HuH-7.5 (cell line): ENCODE measurements at places on chromosomes 1 and 21.

- DNase-seq = peak; percentile 24
Observed at GRCh38 chr21:31659286-31659535, 282 bp upstream of the SOD1 start.

- DNase-seq = peak; percentile 28
Observed at GRCh38 chr21:42433946-42434551, 30.3 kb downstream of the UBASH3A start.

DNA sequence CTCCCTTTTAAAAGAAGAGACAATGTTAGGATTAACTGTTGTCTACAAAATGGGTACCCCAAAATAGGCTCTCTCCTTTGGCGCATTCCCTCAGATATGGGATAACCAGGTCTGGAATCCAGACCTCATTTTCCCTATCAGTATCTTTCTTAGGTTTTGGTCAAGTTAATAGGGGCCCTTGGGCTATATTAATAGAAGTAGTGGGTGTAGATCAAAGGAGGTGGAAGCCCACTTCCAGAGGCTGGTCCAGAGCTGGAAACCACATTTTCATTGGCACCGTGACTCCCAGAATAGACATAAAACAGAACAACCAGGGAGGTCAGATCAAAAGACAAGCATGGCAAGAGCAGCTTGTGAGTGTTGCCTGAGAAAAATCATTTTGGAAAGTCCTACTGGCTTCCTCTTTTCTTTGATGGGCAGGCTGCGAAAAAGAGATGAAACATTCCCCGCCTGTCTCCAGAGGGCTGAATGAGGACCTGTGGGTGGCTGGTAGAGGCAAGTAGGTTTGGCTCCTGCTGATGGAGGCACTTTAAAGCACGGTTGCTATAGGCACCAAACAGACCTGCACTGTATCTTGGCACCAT is 25.8 kb upstream of the KIF21B start:
- no peak for DNase-seq

DNA sequence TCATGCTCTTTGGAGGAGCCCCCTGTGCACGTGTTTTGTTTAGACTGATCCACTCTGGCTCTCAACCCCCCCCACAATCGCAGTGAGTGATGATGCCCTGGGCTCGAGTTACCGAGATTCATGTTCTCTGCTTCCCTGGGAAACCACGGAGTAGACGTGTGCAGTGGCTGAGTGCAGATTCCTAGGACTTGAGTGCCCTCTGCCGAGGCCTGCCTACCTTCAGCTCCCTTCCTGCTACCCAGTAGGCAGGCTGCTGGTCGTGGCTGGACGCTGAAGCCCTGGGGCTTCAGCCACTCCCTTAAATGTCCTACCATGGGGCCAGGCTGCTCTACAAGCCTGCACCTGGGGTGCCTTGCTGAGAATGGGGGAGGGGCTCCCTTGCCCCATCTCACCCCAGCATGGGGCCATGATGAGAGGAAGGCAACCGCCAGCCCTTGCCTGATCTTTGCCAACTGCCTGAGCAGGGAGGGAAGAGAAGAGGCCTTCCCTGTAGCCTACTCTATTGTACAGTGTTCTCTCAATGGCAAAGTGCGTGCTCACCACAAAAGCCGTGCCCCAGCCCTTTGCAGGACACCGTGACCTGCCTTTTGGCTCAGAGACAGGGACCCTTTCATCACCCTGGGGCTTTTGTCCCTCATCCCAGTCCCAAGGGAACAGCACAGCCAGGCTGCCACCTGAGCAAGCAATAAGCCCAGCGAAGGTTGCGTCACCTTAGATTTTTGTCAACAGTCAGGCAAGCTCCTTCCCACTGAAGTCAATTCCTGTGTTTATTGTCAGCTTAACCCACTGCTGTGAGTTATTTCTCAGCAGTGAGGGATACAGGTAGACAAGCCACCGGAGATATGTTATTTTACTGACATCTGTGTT is 4.1 kb upstream of the GRIK3 start:
- DNase-seq = no peak

DNA sequence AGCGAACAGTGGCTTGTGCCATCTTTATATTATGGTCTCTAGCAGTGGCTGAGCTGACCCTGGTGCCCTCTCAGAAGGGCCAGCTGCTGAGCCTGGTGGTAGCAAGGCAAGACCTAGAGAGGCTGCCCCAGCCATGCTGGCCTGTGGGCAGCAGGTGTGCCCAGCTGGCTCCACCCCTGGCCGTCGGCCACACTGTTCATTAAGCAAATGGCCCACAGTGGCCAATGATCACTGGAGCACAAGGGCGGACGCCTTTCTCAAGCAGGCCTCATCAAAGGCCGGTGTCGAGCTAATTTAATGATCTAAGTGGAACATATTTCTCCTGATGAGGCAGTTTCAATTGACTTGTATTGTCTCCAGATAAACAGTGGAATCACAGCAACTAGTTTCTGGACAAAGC is 89.4 kb downstream of the GRIK3 start:
- DNase-seq = no peak

DNA sequence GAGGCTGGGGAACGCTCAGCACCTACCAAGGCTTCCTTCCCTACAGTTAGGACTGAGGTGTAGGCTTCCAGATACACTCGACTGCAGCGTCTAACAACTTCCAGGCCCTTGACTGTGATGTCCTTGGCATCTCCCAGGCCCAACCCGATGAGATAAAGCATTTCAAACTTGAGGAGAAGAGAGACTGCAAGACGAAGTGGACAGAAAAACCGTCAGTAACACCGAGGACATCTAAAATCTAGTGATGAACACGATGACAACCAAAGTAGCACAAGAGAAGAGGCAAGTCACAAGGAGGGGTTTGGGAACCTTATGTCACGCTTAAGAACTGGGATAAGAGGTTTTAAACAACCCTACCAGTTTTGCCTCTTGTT is 314 bp downstream of the DPH5 start:
- DNase-seq = no peak

DNA sequence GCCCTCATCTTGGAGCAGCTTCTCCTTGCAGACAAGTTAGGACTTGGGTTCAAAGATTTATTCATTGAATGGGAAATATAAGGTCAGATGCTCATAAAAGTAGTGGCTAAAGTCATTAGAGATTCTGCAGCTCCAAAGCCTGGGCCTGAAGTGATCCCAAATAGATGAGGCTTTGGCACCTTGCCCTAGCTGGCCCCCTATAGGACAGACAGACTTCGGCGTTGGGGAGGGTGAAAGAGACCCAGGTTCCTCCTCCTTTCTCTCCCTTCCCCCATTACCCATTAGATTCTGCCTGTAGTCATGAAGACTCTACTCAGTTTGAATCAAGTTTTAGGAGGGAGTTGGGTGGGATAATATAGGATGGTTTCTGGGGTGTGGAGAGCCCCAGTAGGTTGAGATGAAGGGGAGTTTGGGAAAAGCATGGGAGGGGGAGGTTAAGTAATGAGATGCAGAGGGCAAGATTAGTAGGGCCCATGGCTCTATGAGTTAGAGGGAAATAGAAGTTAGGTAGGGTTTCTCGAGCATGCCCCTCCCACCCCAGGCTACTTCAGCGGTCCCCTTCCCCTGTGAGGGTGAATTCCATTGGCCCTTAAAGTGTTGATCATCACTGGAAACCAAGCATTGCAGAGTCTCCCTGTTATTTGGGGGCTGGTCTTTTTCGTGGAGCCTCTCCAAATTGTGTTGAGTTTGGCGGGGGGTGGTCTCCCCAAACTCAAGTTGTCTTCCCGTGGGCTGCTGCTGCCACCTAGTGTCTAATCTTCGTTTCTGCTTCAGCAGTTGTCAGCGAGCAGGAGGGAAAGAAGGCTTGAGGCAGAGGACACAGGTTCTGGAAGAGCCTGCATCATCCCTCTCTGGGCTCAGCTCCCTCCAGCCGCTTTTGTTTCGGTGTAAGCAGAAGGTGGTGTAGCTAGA is 2.1 kb upstream of the AHDC1 start:
- peak; percentile 47 for DNase-seq

DNA sequence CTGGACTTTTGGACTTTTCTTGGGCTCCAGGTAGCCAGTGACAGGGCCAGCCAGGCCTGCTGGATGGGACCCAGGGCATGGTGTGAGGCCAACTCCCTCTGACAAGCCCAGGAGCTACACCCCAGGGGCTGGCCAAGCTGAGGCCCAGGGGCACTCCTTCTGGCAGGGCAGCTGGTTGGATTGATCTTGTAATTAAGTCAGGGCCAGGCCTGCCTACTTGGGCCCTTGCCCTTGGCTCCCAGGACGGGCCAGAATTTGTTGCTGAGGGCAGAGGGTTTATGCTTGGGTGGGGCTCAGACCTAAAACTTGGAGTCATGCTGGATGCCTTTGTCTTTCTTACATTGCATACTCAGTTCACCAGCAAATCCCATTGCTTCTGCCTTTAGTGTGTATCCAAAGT is 20.7 kb downstream of the KCNA2 start:
- no peak for DNase-seq

GRCh38 chr1:32349211-32349708 is 13.0 kb downstream of the FAM229A start:
- DNase-seq = no peak

DNA sequence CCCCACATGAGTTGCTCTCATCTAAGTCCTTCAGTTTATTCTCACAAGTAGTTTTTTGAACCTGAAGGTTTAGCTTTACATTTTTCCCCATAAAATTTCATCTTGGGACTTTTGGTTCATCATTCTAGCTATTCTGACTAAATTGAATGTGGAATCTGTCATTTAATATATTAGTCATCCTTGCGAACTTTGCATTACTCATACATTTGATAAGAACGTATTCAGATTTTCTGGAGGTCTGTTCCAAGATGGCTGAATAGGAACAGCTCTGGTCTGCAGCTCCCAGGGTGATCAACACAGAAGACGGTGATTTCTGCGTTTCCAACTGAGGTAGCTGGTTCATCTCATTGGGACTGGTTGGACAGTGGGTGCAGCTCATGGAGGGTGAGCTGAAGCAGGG is 59.8 kb upstream of the CSF1 start:
- DNase-seq = no peak

DNA sequence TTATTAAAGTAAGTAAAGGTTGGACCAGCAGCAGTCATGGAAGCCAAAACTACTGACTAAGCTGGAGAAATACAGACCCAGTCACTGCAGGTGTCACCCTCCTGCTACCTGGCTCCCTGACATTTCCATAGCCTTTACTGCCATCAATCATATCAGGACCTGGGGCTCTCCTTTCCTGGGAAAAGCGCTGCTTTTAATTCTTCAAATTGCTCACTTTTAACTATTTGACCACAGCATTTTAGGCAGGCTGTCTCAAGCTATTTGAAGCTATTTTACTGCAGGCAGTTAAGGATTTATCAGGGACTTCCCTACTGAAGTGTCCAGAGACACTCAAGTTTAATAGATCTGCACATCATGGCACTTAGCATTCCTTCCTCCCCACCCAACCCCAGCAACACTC is 4.1 kb downstream of the IVL start:
- no peak for DNase-seq

DNA sequence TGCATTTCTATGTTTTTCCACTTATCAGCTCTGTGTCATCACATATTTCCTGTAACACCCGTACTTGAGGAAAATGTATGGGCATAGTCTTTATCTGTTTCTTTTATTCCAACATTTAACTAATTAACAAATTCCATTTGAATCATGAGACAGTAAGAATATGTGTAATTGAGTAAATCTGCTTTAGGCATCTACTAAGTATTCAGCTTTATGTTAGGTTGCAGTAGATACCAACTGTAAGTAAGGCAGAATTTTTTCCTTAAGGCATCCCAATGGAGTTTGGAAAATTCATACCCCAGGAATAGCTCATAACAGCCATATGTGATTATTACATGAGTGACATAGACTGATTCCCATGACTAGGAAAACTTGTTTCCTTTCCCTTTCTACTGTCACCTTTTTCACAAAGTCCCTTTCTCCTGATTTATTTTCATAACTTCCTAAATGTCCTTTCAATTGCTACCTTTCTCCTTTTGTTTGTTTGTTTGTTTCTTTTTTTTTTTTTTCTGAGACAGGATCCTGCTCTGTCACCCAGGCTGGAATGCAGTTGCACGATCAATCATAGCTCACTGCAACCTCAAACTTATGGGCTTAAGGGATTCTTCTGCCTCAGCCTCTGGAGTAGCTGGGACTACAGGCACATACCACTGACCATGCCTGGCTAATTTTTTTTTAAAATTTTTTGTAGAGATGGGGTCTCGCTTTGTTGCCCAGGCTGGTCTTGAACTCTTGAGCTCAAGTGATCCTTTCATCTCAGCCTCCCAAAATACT is 59.8 kb upstream of the CACYBP start:
- no peak for DNase-seq

- DNase-seq = no peak
Observed at GRCh38 chr1:98458511-98459485, 202.7 kb upstream of the SNX7 start.

DNA sequence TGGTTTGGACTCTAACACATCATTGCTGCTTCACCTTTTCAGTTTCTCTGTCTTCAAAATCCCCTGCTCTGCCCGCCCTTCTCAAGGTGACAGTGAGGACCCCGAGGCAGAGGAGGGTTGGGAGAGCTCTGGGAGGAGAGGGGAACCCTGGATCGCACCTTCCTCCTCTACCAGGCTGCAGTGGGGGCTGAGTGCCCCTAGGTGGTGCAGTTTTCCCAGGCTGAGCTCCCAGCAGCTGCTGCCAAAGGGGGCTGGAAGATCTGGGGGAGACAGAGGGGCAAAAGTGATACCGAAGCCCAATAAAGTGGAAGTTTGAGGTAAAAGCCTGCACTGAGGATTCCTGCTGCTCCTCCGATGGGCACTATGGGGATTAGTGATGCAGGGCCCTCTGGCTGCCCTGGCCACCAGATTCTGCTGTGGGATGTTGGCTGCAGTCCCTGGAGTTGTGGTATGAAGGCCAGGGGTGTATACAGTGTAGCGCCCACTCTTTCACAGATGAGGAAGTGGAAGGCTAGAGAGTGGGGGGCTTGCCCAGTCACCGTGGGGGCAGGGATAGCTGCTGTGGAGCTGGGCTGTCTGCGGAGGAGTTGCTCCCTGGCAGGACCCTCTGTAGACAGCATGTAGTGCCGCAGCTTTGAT is 40.7 kb upstream of the SCMH1 start:
- DNase-seq = peak; percentile 40

- DNase-seq = no peak
Observed at GRCh38 chr1:183093786-183094298, 70.6 kb downstream of the LAMC1 start.

DNA sequence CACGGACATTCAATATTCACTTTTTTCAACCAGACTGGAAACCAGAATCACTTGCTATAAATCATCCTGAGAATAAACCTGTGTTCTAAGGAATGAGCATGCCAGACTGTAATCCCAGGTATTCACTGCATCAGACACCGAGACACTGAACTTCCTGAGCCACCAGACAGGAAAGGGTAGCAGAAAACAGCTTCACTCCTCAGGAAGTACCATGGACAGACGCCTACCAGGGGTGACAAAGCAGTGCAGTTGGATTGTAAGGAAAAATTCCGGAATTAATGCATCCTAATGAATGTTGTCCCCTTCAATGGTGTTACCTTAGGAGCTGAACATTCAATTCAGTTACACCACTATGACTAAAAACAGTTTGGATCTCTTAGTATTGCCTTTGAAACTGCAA is 156.1 kb downstream of the PIGK start:
- no peak for DNase-seq
